ENCODE measurements at places on chromosomes 5 and 9.

GRCh38 chr5:127003798-127004495, 26.4 kb downstream of the MARCHF3 start:
- DNase-seq: no peak

- DNase-seq: peak; percentile 25
These were observed 113.1 kb downstream of the PSD2 start for GRCh38 chr5:139908749-139909148.

DNA sequence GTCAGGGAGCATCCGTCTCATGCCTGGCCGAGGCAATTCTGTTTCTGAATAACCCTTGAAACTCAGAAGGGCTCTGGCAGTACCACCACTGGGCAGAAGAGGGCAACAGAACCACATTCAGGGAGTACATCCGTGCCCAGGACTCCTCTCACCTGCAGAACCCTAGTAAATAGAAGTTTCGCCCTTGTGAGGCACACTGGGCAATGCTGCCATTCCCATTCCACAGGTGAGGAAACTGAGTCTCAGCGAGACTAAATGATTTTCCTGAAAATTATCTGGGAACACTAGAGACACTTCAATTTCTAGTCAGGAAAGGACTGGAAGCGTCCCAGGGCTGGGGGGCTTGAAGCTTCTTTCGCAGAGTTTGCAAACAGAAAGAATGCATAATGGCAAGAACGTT, 74.7 kb downstream of the FGF1 start:
- DNase-seq: peak; percentile 51

DNA sequence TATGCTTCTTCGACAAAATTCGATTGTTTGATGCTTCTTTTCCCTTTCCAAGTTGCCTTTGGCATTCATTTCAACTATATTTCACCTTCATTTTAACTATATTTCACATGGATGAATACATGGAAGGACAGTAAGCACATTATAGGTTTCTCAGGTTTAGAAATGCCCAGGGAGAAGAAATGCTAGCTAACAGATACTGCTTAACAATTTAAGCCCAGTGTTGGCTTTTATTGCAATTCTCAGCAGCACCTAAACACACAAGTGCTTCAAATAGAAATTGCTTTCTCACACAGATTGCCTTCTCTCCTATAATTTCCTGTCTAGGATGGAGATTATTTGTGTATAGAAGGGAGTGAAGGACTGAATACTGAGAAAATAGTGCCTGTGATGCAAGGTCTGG, 30.2 kb upstream of the SMC5 start:
- DNase-seq: no peak

GRCh38 chr5:137856916-137857862, 10.5 kb upstream of the MYOT start:
- DNase-seq: no peak

- DNase-seq: peak; percentile 40
These were observed 56.7 kb downstream of the ARHGAP26 start for GRCh38 chr5:142826741-142827492.

GRCh38 chr9:84993105-84993504, 323.6 kb downstream of the NTRK2 start:
- DNase-seq: no peak

DNA sequence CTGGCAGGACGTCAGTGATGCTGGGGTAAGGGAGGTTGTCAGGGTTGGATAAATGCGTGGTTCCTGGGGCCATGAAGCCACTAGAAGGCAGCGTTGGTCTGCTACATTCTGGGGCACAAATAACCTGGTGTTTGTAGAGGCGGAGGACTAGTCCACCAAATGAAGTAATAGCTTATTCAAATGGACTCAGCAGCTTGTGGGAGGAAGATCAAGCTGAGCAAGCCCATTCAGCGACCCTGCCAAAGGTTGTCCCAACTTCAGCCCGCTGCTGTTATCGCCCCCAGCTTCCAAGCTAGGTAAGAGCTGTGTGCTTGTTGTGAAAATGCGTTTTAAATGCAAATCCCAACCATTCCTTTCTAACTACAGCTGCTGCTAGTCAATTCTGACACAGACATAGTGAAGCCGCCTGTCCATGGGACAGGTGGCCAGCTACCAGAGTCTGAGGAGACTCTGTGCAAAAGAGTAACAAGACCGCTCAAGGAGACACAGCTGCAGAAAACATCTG, 7.6 kb upstream of the FAM240B start:
- no peak for DNase-seq
